ENCODE measurements at places on chromosomes 11 and 22. TPM values are rescaled to one million over a fixed set of nuclear protein-coding genes. Genes with fewer than 3 reads are reported as not detected.

GRCh38 chr11:15815246-15816195 lies 540.8 kb downstream of the SOX6 start:
- H3K36me3 ChIP-seq: no peaks in the 10 kb centered on the region
- no peaks in the 10 kb centered on the region for H3K4me1 ChIP-seq
- DNase-seq: no peak
- H3K27ac ChIP-seq: no peak overlapping the region
- H3K27me3 ChIP-seq: no peaks in the 10 kb centered on the region

GRCh38 chr11:94330789-94331188 lies 26.4 kb downstream of the IZUMO1R start:
- no peaks in the 10 kb centered on the region for H3K36me3 ChIP-seq
- peak overlapping the region; percentile 16 for H3K27ac ChIP-seq
- no peaks in the 10 kb centered on the region for H3K27me3 ChIP-seq

GRCh38 chr22:26753125-26753862 lies 95.9 kb downstream of the MIAT start:
- no peaks in the 10 kb centered on the region for H3K27me3 ChIP-seq
- no peaks in the 10 kb centered on the region for H3K4me1 ChIP-seq

The SEC14L6 gene
- 4.0 TPM for total RNA-seq

GRCh38 chr11:57667736-57668433 lies at the start of gene ZDHHC5:
TSS of gene ZDHHC5 (plus strand) at chr11:57668114. CDS start at chr11:57673091, 4,977 bp downstream.
- no peaks in the 10 kb centered on the region for H3K36me3 ChIP-seq
- H3K27me3 ChIP-seq: no peaks in the 10 kb centered on the region
- H3K27ac ChIP-seq: peak within 1 kb of the TSS; percentile 93
- peak within 1 kb of the TSS; percentile 85 for H3K4me3 ChIP-seq
- DNase-seq: peak; percentile 99

DNA sequence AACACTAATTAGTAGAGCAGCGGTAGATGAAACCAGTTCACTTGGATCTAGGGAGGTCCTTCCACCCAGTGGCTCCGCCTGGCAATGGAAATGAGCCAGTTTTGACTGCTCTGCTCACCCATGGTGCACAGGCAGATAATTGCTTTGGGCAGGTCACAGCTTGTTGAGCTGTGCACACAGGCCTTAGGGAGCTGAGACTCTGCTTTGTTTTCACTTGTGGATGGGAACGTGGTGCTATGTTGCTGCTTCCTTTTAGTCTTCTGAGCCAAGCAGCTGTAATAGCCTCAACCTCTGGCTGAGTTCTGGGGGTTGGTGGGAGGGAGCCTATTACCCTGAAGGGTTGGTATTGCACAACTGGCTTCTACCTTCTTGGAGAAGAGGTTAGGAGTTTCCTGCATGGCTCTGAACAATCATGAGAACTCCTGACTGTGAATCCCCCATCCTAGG lies 262.3 kb upstream of the MTNR1B start:
- no peak for DNase-seq
- no peaks in the 10 kb centered on the region for H3K27me3 ChIP-seq
- no peaks in the 10 kb centered on the region for H3K4me1 ChIP-seq

The CAPN5 gene
- total RNA-seq: 13.9 TPM

DNA sequence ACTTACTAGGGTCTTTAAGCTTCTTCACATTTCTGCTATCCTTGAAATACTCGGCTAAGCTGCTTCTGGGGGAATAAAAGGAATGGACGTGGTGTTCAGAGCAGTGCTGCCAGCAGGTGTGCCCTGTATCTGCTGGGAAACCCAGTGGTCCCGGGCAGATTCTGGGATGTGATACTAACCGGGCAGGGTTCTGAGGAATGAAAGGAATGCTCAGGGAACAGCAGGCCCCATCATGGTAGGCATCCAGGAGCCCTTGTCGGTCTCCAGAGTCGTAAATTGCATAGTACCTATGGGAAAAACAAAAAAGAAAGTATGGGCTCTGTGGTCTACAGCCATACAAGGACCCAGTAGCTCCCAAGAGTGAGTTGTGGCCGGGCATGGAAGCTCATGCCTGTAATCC lies 4.5 kb upstream of the TMEM223 start:
- H3K27me3 ChIP-seq: no peaks in the 10 kb centered on the region
- DNase-seq: no peak
- no peaks in the 10 kb centered on the region for H3K36me3 ChIP-seq
- H3K4me3 ChIP-seq: no peak overlapping the region
- H3K27ac ChIP-seq: no peak overlapping the region

DNA sequence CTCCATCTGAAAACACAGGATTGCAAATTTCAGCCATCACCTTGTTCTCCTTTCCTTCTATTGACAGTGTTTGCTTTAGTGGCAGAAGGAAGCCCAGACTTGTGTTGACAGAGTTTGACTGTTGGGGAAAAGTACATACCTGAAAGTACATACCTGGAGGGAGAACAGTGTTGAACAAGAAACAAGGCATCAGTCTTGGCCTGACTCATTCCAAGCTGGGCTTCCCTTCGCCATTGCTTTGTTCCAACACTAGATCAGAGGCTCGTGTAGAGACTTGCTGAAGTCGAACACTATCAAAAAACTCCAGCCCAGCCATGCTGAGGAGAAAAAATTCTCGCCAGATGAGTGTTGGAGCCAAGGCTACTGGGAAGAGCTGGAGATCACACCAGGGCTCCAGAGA lies 133.4 kb downstream of the BBOX1 start:
- DNase-seq: no peak
- no peaks in the 10 kb centered on the region for H3K36me3 ChIP-seq
- no peak overlapping the region for H3K27ac ChIP-seq
- no peaks in the 10 kb centered on the region for H3K4me1 ChIP-seq
- no peak overlapping the region for H3K4me3 ChIP-seq

The ALDH3B1 gene
- total RNA-seq: 2.4 TPM

DNA sequence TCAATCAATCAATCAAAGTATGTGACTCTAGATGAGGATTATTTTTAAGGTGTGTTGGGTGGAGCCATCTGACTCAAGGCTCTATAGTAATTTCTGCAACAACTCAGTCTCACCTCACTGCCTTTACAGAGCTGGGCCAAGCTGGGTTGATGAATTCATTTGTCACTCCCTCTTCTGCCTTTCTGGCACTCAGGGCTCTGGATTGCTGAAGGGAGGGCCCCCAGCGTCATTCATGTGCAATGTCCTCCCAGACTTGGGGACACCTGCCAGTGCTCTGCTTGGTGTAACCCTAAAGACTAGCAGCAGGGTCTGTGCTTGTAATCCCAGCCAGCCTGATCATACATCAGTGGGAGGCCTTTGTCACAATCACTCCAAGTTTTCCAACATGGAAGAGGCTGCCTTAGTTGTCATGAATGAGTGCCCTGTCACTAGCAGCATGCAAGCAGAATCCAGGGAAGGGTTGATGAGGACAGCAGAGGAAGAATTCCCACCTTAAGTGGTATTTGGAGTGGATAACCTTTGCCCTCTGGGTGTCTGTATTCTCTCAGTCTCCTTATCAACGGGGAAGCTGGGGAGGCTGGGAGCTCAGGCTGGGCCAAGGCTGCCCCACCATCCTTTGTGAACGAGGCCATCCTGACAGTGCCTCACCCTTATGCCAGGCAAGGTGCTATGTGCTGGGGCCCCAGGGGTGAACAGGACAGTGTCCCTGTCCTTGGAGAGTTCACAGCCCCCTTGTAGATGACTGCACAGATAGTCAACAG lies 2.0 kb upstream of the TP53I11 start:
- no peak overlapping the region for H3K27ac ChIP-seq
- H3K4me3 ChIP-seq: no peak overlapping the region
- no peaks in the 10 kb centered on the region for H3K36me3 ChIP-seq
- H3K4me1 ChIP-seq: peaks cover 8% of the 10 kb centered on the region
- DNase-seq: no peak

The TRIM51 gene
- not detected for total RNA-seq

GRCh38 chr22:47035425-47035881 lies 273.0 kb downstream of the TBC1D22A start:
- no peak for DNase-seq
- no peaks in the 10 kb centered on the region for H3K4me1 ChIP-seq
- no peaks in the 10 kb centered on the region for H3K27me3 ChIP-seq
- H3K4me3 ChIP-seq: no peak overlapping the region
- H3K27ac ChIP-seq: no peak overlapping the region

GRCh38 chr11:1853376-1854131 lies 670 bp downstream of the LSP1 start:
- no peaks in the 10 kb centered on the region for H3K36me3 ChIP-seq
- H3K27ac ChIP-seq: no peak overlapping the region
- H3K27me3 ChIP-seq: no peaks in the 10 kb centered on the region
- no peak overlapping the region for H3K4me3 ChIP-seq
- H3K4me1 ChIP-seq: no peaks in the 10 kb centered on the region

The SRRD gene
- 8.2 TPM for total RNA-seq

- no peaks in the 10 kb centered on the region for H3K4me1 ChIP-seq
- no peak for DNase-seq
- no peak overlapping the region for H3K27ac ChIP-seq
- no peaks in the 10 kb centered on the region for H3K36me3 ChIP-seq
Observed at GRCh38 chr11:61037441-61038093, 64.7 kb upstream of the CD5 start.

GRCh38 chr22:50696799-50697561 lies 24.4 kb downstream of the SHANK3 start:
- no peaks in the 10 kb centered on the region for H3K4me1 ChIP-seq
- no peak for DNase-seq
- no peaks in the 10 kb centered on the region for H3K36me3 ChIP-seq
- H3K4me3 ChIP-seq: peak overlapping the region; percentile 30

GRCh38 chr11:2579315-2580060 lies 120.3 kb downstream of the KCNQ1OT1 start:
- H3K27ac ChIP-seq: no peak overlapping the region
- no peaks in the 10 kb centered on the region for H3K36me3 ChIP-seq
- H3K4me3 ChIP-seq: no peak overlapping the region
- H3K4me1 ChIP-seq: no peaks in the 10 kb centered on the region
- peak; percentile 15 for DNase-seq

The BAIAP2L2 gene
- 1.7 TPM for total RNA-seq

DNA sequence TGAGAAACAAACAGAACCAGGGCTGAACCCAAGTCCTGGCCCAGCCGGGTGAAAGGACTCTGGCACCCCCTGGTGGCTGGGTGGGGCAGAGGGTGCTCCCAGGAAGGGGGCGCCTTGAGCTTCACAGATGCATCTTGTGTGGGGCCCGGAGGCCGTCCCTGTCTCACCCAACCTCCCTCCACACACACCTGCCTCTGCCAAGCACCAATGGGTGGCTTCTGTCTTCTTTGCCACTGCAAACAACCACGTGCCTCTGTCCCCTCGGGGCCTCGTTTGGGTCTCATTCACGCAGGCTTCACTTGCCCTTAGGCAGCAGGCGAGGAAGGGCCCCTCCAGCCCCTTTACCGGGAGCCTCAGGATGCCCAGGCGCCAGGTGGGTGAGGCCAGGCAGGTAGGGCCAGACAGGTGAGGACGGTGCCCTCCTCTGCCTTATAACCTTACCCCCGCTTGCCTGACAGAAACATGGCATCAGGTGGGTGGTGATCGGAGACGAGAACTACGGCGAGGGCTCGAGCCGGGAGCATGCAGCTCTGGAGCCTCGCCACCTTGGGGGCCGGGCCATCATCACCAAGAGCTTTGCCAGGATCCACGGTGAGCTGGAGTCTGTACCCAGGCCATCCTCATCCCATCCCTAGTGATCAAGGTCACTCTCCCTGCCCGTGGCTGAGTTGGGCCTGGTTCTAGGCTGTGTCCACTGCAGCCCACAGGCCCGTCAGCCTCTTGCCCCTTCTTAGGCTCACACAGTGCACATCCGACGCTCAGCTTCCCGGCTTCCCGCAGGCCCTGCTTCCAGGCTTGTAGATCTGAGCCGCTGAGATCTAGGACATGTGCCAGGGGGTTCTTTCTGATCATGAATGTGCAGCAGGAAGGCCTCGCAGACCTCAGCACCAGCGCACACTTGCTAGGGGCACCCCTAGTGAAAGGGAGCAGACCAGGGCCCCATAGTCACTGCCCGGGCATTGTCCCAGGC lies 17.2 kb downstream of the POLR3H start:
- H3K36me3 ChIP-seq: no peaks in the 10 kb centered on the region
- H3K27ac ChIP-seq: peak overlapping the region; percentile 89
- DNase-seq: peak; percentile 57
- no peak overlapping the region for H3K4me3 ChIP-seq

DNA sequence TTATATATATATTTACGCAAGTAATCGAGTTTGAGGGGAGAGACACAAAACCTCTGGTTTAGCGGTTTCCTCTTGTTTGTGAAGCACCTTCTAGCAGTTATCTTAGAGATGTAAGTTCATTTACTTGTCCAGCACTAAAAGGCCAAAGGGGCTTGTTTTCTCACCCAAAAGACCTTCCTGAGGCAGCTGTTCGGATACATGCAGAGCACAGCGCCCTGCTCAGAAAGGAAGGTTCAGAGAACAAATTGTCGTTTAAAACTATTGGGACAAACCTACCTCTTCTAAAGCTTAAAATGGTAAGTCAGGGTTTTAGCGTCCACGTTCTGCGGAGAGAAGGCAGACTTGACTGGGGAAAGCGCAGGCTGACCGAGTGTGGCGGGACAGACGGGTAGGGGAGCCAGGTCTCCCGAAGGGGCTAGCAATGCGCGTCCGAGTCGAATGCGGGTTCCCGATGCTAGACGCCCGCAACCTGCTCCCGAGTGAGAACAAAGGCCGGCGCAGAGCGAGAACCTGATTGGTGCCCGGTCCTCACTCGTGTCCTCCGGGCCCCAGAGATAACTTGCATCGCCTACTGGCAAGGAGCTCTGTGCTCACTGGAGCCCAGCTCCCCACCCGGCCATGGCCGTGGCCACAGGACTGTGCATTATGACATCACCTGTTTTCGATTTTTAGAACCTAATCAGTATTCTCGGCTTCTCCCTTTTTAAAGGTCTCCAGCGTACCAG lies 1.0 kb upstream of the SESN3 start:
- peak overlapping the region; percentile 85 for H3K27ac ChIP-seq
- no peaks in the 10 kb centered on the region for H3K4me1 ChIP-seq
- no peaks in the 10 kb centered on the region for H3K36me3 ChIP-seq
- peak; percentile 73 for DNase-seq
- H3K27me3 ChIP-seq: no peaks in the 10 kb centered on the region

GRCh38 chr11:117189191-117189940 lies 9.8 kb upstream of the TAGLN start:
- H3K27ac ChIP-seq: no peak overlapping the region
- peak; percentile 17 for DNase-seq
- H3K4me3 ChIP-seq: no peak overlapping the region
- no peaks in the 10 kb centered on the region for H3K27me3 ChIP-seq

DNA sequence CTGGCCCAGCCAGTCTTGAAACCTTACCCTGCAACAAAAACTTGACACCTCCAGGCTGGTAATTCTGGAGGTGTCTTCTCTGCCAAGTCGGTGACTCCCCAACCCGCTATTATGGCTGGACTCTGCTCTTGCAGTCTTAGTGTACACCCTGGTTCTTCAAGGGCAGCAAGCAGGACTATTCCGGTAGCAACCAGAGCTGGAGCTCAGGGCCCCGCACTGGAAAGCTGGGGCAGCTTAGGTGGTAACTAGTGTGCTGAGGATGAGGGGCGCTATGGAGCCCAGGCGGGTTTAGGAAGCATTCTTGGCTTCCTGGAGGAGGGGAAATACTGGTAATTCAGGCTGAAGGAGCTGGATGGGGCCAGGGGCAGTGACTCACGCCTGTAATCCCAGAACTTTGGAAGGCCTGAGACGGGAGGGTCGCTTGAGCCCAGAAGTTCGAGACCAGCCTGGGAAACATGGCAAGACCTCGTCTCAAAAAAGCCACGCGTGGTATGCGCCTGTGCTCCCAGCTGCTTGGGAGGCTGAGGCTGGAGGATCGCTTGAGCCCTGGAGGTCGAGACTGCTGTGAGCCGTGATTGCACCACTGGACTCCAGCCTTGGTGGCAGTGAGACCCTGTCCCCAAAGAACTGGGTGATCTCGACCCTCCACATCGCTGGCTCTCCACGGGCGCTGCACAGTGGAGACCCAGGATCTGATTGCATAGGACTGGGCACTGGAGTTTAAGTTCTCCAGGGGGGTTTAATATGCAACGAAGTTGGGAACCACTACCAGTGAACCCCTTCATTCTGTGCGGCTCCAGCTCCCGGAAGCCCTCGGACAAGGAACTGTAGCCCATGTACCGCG lies 10.6 kb upstream of the AIFM3 start:
- H3K36me3 ChIP-seq: no peaks in the 10 kb centered on the region
- H3K4me3 ChIP-seq: peak overlapping the region; percentile 56

All from uterus (tissue), 4 donors.